NCI-H345 (cell line): ENCODE measurements at places on chromosomes 3 and 15.

GRCh38 chr3:89067736-89068135 lies 39.7 kb upstream of the EPHA3 start:
- no peak for DNase-seq

DNA sequence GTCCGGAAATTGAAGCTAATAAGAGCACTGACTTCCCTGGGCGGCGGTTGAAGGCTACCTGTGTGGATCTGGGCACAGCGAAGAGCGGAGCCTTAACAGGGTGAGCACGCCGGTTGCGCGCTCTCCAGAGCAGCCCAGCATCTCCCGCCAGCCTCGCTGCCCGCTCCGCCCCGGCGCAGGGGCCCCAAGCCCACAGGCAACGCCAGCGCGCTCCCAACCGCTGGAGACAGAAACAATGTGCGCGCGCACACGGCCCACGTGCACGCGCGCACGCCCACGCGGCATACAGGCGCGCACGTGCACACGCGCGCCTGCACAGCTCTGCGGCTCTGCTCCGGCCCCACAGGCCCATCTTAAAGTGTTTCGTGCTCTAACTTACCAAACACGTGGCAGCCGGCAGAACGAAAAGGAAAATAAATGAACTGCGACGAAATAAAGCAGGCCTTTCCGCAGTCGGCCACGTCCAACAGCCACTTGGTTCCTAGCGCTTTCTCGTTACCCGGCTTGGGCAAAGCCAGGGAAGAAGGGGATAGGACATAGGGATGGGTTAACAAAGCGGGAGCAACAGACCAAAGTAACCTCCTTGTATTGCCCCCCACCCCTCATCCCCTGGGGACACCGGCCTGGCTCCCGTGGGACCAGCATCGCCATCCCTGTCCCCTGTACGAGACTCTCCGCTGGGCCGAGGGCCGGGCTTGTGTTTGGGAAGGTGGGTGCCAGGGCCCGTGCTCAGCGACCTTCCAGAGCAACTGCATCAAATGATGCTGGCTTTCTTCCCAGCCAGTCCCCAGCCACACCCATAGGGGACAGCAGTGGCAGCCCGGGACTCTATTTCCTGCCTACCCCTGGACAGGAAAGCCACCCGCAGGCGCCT lies 203.7 kb downstream of the ABHD5 start:
- peak; percentile 88 for DNase-seq

GRCh38 chr3:48623851-48624547 lies 2.4 kb upstream of the TMEM89 start:
- peak; percentile 68 for DNase-seq

DNA sequence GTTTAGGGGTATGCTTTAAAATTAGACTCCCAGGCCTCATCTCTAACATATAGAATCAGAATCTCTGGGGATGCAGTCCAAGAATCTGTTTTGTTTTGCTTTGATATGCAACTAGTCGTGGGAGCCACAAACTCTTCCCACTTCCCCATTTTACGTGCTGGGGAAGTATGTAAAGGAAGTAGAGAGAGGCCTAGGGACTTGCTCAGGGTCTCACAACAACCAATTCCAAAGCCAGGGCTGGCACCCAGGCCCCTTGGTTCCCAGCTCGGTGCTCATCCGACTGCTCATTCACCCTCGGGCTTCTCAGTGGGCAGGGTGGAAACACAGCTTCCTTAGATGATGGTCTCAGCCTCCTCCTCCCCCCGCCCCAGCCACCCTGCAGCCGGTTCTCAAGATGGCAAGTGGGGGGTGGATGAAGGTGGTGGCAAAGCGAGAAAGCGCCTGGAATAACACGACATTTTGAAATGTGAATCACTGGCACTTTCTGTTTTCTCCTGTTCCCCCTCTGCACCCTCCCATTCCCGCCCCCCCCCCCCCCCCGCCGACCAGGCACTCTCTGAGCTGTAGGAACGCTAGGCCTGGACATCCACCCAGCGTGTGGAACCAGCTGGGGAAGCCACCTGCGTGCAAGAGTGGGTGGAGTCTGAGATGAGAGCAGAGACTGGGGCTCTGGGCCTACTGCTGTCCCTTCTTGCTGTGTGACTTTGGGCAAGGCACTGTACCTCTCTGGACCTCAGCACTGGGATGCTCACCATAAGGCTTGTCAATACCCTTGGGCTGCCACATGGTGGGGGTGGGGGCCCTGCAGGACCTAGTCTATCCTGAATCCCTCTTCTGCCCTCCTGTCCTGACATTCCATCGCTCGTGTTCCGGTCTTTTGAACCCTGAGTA lies 214.5 kb downstream of the RPLP1 start:
- no peak for DNase-seq

- no peak for DNase-seq
Observed at GRCh38 chr15:74468341-74469032, 7.5 kb upstream of the UBL7 start.

DNA sequence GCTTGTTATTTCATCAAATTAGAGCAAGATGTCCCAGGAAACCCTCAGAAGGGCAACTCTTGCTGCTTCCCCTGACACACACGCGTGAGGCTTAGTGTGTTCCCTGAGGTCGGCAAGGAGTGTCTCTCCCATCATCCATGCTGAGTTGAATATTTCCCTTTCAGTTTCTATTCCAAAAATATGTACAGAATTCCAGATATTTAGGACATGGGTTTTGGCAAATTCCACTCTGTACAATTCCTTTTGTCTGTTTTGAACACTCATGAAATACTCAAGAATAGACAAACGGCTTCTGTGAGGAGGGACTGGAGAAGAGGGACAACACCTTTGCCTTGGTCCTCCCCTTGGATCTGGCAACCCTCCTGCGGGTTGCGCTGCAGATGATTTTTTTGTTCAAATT lies 138.0 kb downstream of the DUT start:
- DNase-seq, result no peak

DNA sequence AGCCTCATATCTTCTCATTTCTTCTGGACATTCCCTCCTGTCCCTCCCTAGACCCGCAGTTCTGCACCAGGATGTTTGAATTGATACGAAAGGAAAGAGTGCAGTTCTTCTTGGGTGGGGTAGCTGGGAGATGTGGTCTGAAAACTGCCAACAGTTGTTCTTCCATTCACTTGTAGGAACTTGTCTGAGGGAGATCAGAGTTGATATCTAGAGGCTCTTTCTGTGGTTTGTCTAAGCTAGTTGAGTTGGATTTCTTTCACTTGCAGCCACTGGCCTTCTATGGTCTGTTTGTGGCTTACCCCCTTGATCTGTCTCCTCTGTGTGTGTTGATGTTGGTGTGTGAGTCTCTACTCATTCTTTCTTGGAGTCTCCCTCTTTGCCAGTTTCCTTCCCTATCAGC lies 42.5 kb upstream of the PIK3CB start:
- DNase-seq, result no peak

- no peak for DNase-seq
Observed at GRCh38 chr3:141366285-141367037, 1.8 kb upstream of the ZBTB38 start.

- DNase-seq, result no peak
Observed at GRCh38 chr3:69339760-69340159, 46.1 kb downstream of the FRMD4B start.

GRCh38 chr3:187741403-187742350 lies 3.6 kb downstream of the BCL6 start:
- peak; percentile 76 for DNase-seq

GRCh38 chr15:75112278-75112847 lies 89.0 kb downstream of the PPCDC start:
- no peak for DNase-seq

- no peak for DNase-seq
Observed at GRCh38 chr15:99174567-99175395, 69.9 kb downstream of the SYNM start.

GRCh38 chr3:35522450-35522849 lies 116.9 kb upstream of the ARPP21 start:
- DNase-seq, result no peak

DNA sequence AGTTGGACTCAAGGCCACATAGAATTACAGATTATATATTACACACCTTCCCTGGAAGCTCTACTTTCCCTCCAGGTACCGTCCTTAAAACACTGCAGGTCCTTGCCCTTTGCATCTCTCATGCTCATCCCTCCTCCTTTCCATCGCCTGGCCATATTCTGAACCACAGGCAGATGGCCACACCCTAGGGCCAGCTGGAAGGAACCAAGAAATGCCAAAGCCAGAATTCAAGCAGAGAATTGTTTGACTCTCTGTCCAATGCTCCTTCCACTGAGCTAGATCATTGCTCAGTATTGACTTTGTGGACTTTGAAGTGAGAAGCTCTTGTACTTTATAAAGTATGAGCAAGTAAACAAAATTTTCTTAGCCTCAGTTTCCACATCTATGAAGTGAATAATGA lies 170.3 kb upstream of the SLC24A5 start:
- no peak for DNase-seq
